ENCODE measurements at places on chromosomes 3 and 15.

DNA sequence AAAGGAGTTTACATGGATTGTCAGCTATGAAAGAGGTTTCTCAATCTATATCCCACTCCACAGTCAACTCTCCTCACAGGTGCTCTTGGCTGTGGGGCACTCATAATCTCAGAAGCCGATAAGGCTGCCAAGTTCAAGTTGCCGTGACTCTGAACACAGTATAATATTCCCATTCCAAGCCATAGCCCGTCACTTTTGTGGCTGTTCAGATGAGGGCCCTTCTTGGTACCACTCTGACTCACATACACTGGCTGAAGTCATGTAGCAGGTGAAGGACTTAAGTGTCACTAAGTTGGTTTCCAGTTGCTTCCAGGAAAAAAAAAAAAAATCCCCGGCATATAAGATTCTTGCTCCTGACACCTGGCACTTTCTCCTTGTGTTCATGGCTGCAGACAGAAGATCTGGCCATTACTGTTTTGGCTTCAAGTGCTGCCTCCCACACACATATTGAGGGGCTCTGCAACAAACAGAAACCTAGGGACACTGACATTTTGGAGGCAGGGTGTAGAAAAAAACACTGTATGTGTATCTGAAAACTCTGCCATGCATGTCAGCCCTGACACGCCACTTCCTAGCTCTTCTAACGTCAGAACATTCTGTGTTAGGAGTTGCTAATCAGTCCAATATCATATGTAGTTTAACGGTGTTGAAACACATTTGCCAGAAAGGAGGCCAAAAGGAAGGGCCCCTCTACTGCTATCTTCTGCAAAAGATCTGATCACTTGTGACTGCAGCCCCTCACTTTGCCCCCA, 170.2 kb upstream of the ICE2 start:
- DNase-seq, result no peak

DNA sequence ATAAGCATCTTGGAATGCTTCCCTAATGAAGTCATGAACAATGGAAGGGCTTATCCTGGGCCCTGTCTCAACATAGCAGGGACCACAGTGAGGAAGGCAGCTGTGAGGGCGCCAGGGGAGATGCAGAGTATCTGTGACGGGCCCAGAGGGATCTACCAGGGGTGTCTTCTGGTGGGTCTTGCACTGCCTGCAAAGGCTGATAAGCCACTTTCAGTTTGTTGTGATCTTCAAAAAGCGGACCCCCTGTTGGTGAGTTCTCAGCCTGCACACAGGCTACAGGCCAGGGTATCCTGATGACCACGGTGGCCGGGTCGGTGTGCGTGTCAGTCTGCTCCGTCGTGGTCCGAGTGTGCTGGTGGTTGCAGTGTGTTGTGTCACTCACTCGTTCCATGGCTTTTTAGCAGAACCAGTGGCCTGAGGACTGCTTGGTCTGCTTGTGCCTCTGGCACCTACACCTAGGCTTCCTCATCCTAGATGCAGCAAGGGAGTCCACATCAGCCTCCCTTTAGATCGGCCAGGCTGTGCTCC, 46.8 kb downstream of the CHDH start:
- no peak for DNase-seq

GRCh38 chr3:21356402-21356801, 394.6 kb downstream of the ZNF385D start:
- no peak for DNase-seq

GRCh38 chr15:89021224-89021623, 67.0 kb upstream of the ABHD2 start:
- DNase-seq, result no peak

DNA sequence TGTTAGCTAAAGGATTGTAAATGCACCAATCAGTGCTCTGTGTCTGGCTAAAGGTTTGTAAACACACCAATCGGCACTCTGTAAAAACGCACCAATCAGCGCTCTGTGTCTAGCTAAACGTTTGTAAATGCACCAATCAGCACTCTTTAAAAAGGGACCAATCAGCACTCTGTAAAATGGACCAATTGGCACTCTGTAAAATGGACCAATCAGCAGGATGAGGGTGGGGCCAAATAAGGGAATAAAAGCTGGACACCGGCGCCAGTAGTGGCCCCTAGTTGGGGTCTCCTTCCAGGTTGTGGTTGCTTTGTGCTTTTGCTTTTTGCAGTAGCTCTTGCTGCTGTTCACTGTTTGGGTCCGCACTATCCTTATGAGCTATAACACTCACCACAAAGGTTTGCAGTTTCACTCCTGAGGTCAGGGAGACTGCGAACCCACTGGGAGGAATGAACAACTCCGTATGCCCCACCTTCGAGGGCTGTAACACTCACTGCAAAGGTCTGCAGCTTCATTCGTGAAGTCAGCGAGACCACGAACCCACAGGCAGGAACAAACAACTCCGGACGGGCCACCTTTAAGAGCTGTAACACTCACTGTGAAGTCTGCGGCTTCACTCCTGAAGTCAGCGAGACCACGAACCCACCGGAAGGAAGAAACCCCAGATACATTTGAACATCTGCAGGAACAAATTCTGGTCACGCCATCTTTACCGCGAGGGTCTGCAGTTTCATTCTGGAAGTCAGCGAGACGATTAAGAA, 1.1 kb upstream of the SUCLG2 start:
- no peak for DNase-seq

- DNase-seq, result no peak
Observed at GRCh38 chr3:123781138-123781537, 103.0 kb downstream of the MYLK start.

- no peak for DNase-seq
Observed at GRCh38 chr3:101781166-101781565, 2.2 kb downstream of the NXPE3 start.

GRCh38 chr3:4708230-4708629, 215.1 kb downstream of the ITPR1 start:
- DNase-seq, result no peak

- no peak for DNase-seq
Observed at GRCh38 chr3:184233127-184233843, 3.9 kb downstream of the VWA5B2 start.

DNA sequence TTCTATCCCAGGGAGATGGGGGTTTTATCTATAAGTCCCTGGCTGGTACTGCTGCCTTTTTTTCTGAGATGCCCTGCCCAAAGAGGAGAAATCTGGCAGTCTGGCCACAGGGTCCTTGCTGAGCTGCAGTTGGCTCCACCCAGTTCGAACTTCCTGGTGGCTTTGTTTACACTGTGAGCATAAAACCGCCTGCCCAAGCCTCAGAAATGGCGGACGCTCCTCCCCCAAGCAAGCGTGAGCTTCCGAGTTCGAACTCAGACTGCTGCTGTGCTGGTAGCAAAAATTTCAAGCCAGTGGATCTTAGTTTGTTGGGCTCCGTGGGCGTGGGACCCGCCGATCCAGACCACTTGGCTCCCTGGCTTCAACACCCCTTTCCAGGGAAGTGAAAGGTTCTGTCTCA, 126.8 kb upstream of the SUCLG2 start:
- peak; percentile 71 for DNase-seq

DNA sequence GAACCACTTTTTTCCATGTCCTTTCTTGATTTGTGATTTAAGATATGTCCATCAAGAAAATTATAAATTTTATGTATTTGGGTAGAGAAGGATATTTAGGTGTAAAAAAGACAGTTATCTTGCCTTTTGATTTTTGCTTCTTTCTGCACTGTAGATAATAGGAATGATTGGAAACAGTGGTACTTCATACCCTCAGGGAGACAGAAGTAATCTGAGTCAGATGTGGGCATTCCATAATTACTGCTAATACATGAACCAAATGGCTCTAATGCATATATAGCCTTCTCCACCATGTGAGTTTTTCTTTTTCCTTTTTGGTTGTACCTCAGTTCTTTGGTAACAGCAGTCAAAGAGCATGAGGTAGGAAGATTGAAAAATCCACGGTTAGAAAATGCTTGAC, 67.2 kb downstream of the RARB start:
- no peak for DNase-seq

DNA sequence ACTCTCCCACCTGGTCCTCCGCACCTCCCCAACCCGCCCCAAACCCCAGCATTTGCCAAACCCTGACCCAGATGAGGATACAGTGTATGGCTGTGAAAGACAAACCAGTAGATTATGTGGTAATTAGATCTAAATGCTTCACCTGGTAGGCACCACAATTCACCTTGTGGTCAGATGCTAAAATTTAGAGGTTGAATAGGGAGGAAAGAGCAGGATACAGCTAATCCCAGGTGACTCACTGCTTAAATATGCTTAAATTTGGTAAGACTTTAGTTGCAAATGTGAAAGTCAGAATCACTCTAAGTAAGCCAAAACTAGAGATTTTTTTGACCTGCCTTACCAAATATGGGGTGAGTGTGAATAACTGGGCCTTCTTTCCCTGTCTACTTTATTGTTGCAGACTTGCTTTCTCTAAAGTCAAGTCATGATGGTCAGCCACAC, 105.5 kb downstream of the MME start:
- no peak for DNase-seq

DNA sequence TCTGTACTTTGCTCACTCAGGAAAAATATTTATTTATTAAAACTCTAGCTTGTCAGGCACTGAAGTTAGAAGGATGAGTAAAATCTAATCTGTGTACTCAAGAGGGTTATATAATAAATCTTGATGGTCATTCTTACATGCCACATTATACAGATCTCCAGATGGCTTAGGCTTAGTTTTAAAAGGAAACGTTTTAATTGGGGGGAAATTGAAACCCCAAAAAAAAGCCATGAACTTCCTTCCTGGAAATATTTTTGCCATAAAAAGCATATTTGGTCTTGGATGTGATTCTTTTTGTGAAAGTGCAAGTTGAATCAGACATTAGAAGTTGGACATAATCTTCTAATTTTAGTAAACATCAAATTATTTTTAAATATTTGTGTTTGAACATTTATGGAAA, 6.0 kb downstream of the SENP8 start:
- no peak for DNase-seq

GRCh38 chr3:161851941-161852566, 355.4 kb downstream of the OTOL1 start:
- DNase-seq, result peak; percentile 77

DNA sequence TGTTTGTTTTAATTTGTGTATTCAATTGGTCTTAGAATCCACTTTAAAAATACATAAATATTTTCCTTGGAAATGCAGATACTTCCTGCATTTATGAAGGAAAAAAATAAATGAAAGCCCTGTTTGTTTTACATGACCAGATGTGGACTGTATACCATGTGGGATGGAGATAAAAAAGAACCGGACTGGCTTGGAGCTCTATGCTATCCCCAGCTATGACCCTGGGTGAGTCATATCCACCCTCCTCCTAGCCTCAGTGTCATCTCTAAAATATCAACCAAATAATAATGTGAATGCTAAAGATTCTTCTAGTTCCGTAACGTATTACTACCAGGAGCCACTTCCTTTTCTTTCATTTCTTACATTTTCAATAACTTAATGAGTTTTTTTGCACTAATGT, 44.5 kb upstream of the PDZRN3 start:
- no peak for DNase-seq

DNA sequence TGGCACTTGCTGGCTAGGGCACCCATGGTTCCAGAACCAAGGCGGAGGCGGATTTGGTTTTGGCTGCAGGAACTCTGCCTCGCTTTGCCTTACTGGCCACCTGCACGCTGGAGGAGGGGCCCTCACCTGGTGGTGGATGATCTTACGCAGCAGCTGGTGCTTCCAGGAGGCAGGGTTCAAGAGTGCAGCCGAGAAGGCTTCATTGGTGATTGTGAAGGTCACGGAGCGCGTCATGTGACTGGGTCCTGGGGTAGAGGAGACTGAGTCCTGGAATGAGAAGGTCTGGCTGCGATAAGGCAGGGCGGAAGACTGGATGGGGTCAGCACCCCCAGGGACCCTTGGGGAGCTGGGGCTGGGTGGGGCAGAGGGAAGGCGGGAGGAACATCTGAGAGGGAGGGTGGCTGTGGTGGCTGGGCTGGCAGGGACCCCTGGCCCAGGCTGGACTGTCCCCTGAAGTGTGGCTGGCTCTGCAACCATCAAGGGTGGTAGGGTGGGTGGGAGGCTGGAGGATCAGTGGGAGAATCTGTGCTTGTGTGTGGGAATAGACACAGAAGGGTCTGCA, 25.8 kb upstream of the GOLGA6C start:
- peak; percentile 36 for DNase-seq

GRCh38 chr3:105526360-105527111, 159.8 kb downstream of the ALCAM start:
- no peak for DNase-seq

- no peak for DNase-seq
Observed at GRCh38 chr3:11335056-11335608, 62.9 kb downstream of the ATG7 start.

DNA sequence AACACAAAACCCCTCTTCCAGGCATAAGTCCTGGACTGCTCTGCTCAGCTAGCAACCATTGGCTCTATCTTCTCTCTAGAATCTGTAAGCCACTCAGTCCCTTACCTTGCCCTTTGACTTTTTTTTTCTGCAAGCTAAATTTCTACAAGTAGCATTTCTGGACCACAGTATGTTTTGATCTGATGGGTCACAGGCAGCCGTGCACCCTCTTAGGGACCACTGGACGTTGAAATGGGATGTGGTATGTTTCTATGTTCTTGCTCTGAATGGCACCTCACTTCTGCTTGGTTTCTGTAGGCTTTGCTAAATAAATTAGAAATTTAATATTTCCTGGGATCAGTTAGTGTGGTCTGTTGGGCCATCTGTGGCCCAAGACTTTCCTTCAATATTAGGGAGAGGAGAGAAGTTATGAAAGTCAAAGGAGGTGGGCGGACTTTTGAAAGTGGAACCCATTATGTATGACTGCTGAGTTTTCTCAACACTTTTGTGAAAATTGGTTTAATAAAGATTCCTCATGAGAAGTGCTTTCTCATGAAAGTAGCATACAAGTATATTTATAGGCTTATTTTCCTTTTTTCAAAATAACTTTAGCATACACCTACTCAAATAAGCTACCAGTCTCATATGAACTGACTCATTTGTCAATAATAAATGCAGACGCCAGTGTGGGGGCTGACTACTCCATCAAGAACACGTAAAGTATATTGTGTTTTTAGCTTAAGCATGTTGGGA, 18.4 kb upstream of the TIPARP start:
- no peak for DNase-seq

- DNase-seq, result no peak
Observed at GRCh38 chr15:89132611-89133507, 44.6 kb downstream of the ABHD2 start.

- no peak for DNase-seq
Observed at GRCh38 chr3:155391551-155391958, 98.1 kb upstream of the STRIT1 start.

Data from posterior vena cava (tissue), 2 donors.